Activated T-cell treated with anti-CD3 and anti-CD28 coated beads for 1 hour (primary cell): ENCODE measurements at places on chromosomes 4 and X.

DNA sequence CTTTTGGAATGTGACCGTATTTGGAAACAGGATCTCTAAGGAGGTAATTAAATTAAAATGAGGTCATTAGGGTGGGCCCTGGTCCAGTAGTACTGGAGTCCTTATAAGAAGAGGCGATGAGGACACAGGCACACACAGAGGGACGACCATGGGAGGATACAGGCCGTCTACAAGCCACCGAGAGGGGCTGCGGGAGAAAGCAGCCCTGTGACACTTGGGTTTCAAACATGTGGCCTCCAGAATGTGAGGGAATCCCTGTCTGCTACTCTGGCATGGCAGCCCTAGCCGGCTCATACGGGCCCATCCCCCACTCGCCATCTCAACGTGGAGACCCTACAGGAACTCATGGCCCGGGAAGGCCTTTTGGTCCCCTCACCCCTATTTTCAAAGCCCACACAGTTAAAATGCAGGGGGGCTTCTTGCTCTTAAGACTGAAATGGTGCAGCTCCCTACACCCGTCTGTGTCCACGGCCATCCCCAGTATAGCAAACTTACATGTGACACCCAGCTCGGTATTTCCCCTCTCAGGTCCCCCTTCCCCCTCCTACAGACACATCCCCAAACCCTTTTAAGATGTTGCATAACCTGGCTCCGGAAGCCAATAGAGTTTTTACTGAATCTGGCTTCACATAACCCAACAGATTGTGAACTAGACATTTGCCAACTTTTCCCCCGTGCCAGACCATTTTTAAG lies 124.1 kb upstream of the TBL1X start:
- DNase-seq: no peak

DNA sequence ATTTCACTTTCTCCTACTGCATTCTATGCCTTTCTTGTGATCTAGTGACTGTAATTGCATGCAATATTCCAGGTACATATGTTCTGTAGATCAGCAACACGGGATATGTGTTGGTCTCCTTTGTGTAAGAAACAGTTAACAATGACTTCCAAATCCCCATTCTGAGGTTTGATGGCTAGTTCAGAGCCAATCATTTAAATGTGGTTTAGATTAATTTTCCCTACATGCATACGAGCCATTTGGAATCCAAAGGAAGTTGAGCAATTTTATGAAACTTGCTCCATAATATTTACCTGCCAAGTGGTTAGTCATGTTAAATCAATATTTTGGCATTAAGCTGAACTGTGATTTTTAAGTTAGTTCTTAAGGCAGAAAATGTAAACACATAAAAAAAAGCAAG lies 172.8 kb upstream of the DCAF12L2 start:
- DNase-seq: no peak

DNA sequence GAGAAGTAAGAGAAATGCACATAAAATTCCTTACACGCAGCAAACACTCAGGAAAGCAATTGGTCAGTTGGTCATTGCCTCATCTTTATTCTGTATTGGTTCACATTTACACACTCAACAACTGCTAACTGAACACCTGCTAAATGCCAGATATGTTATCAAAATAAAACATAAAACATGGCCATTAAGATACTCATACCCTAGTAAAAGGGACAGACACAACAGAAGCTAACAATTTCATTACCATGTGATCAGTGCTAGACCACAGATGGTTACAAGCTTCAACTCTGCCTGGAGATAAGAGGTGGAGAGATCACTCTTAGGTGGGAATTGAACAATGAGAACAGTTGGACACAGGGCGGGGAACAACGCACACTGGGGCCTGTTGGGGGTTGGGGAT lies 26.2 kb downstream of the TEC start:
- no peak for DNase-seq

DNA sequence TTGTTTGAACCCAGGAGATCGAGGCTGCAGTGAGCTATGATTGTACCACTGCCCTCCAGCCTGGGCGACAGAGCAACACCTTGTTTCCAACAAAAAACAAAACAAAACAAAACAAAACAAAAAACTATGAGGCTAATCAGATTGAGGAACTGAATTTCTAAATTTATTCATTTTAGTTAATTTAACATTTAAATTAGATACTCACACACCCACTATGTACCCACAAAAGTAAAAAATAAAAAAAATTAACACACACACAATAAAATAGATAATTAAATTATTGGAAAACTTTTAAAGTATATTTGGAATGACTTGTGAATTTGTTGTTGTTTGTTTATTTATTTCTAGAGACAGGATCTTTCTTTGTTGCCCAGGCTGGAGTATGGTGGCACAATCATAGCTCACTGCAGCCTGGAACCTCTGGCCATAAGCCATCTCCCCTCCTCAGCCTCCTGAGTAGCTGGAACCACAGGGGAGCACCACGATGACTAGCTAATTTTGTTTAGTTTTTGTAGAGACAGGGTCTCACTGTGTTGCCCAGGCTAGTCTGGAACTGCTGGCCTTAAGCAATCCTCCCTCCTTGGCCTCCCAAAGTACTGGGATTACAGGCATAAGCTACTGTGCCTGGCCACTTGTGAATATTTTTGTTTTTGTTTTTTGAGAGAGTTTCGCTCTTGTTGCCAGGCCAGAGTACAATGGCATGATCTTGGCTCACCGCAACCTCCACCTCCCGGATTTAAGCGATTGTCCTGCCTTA lies 9.8 kb upstream of the ZNF157 start:
- no peak for DNase-seq

GRCh38 chrX:118178450-118178849 lies 61.8 kb upstream of the KLHL13 start:
- no peak for DNase-seq

GRCh38 chr4:128512161-128512560 lies 224.5 kb upstream of the PGRMC2 start:
- no peak for DNase-seq

DNA sequence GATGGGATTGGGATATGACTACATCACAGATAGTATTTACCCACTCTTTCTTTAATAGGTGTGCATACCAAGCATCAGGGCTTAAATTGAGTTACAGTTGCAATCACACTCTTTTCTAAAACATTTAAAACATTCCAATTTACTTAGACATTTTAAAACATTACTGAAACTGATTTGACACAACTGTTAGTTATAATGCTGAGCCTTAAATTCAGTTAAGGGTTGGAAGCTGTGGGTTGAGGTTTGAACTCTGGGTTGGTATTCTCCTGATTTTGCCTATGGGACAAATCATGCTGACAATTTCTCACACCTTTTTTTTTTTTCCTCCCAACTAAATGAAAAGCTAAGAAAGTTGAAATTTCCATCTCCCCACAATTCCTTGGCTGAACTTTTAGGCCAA lies 16.3 kb downstream of the SLIT2 start:
- no peak for DNase-seq

DNA sequence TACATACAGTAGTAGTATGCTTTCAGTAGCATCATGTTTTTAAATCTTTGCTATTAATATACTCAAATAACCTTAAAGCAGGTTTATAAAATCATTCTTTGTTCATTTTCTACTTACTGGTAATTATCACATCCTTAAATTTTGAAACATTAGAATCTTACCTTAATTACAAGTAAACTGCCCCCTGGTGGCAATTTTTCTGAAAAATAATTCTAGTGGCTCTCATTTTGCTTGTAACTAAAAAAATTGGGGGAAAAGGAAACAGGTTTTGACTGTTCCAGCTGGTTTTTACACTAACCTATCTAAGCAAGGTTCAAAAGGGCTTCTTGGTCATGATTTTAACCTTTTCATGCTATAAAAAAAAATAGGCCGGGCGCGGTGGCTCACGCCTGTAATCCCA lies 18.5 kb upstream of the DCAF4L1 start:
- no peak for DNase-seq

DNA sequence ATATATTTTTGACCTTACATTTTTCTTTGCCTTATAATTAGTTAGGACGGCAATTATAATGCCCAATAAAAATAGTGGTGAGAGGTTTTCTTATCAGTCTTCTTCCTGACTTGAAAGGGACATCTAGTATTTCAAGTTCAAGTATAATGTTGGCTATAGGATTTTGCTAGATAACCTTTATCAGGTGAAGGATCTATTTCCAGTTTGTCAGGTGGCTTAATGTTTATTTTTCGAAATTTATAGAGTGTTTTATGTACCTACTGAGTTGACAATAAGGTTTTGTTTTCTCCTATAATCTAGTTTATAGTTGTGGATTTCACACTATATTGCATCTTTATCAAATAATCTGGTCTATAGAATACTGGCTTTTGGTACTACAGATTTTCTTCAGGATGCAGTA lies 351.8 kb upstream of the FGF13 start:
- no peak for DNase-seq

DNA sequence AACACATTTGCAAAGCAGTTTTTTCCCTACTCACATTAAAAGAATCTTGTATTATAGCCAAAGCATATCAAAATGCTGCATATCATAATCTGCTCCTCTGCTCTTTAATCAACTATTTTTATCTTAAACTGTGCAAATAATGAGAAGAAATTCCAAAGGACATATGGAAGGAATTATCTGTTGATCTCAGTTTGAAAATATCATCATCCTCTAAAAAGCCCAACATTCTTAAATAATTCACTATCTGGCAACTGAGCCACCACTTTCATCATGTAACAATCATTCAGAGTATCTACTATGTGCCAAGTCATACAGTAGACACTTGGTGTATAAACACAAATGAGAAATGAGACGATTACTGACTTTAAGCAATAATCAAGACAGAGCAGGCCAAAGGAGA lies 63.0 kb downstream of the PRSS12 start:
- DNase-seq: no peak

DNA sequence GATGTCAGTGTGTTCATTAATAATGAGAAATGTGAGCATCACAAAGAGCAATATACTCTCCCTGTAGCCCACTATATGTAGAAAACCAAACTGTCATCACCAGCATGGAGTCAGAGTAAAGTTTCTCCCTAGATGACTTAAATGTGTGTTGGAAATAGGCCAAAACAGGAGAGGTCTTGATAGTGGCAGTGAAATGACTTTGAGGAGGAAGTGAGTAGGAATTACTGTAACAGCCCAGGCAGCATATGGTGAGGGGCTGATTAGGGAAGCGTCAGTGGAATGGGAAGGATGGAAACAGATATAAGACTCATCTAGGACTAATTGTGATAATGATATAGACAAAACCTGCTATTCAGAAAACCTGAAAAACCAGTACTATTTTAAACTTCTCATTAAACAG lies 83.9 kb downstream of the ATXN3L start:
- no peak for DNase-seq

DNA sequence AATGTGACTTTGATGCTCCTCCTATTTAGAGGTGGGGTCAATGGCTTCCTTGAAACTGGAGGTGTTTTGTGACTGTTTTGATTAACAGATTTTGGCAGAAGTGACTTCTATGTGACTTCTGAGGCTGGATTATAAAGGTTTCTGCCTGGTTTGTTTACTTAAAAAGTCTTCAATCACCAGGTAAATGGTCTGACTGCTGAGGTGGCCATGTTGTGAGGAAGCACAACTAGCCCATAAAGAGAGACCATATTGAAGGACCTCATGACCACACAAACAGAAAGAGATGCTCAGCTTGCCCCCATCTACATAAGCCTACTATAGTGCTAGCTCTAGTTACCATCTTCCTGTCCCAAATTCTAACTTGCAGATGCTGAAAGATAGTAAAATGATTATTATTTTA lies 14.3 kb upstream of the LSM6 start:
- no peak for DNase-seq

GRCh38 chrX:54043056-54043455 lies 1.2 kb downstream of the PHF8 start:
- DNase-seq: no peak

GRCh38 chr4:145341381-145341780 lies 140.3 kb upstream of the SMAD1 start:
- no peak for DNase-seq

DNA sequence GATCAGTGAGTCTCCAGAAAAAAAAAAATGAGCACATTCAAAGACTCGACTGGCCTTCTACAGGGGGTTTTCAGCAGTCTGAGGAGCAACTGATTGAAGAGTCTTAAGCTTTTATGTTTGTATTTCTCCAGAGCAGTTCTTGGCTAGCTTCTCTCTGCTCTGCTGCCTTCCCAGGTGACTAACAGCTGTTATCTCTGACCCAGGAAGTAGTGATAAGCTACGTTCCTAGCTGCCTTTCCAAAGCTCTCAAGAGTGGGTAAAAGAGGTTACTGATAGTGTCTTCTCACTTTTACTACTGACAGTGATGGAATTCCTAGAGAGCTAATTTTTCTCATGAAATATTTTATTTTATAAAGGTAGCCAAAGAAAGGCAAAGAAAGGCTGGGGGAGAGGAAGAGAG lies 66.6 kb downstream of the ENOX2 start:
- no peak for DNase-seq

GRCh38 chrX:74534569-74535038 lies 79.8 kb downstream of the RLIM start:
- DNase-seq: no peak

- no peak for DNase-seq
Observed at GRCh38 chr4:75733369-75733768, 9.0 kb downstream of the USO1 start.

DNA sequence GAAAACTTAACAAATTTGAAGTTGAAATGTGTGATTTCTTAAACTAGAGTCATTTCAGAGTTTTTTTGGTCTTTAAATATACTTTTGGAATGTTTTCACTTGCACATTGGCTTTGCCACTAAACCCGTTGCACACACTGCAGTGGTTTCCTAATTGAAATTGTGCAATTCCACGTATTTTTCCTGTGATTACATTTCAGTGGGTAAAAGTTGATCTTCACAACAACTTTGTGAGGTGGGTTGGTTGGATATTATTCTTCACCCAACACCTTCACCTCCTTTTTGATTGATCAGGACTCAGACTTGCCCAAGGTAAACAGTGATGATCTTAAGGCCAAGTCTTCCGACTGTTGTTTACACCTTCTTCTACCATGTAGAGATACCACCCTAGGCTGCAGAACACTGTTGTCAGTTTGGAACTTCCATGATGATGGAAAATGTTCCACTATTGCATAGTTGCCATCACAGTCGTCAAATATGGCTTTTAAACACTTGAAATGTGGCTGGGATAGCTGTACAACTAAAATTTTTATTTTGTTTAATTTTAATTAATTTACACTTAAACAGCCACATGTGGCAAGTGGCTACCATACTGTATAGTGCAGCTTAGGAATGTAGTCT lies 13.7 kb downstream of the SEPTIN11 start:
- no peak for DNase-seq

DNA sequence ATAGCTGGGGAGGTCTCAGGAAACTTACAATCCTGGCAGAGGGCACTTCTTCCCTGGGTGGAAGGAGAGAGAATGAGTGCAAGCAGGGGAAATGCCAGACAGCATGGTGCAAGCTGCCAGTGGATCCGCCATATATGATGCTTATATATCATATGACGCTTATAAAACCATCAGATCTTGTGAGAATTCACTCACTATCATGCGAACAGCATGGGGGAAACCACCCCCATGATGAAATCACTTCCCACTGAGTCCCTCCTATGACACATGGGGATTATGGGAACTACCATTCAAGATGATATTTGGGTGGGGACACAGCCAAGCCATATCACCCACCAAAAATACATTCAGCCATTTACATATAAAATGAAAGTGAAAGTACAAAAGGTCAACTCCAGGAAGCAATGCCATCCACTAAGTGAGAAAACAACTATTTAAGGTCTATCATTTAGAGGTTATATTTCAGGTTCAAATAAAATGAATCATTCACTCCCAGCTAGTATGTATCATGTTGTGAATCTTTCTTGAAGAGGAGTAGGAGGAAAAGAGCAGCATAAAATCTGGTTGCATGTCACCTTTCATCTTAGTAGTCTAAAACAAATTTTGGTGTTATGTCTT lies 20.3 kb upstream of the DYNLT3 start:
- no peak for DNase-seq
